Nephron progenitor cell (in vitro differentiated cells): ENCODE measurements at places on chromosomes 2 and 18.

- no peak for DNase-seq
Observed at GRCh38 chr18:43879415-43879814, 602.1 kb upstream of the SYT4 start.

DNA sequence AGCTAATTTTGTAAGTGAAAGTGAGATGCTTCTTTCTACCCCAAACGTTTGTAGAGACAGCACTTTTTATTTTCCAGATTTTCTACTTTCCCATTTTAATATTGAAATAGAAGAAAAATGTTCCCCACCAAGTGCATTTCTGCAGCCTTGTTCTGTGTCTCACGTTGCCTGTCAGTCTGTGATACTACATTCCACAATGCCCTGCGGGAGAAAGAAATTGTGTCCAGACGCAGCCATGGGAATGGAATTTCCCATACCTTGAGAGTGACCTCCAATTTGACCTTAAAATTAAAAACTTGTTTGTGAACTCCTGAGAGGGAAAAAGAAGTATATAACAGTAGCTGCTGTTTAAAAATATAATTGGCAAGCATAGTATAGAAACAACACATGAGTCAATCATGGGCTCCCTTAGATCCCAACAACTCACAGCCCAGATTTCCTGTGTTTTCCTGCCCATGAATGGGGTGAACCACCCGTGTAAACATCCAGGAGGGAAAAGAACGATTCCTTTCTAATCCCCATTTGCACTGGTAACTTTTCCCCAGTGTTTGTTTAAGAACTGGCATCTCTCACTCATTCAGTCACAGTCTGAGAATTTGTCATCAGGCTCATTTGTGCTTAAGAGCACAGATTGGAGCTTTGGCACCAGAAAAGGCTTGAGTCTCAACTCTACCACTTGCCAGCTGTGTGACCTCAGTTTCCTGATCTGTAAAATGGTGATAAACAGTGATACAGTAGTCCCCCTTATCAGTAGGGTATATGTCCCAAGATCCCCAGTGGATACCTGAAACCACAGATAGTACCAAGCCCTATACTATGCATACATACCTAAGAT lies 166.1 kb upstream of the ZNF521 start:
- DNase-seq, result peak; percentile 12

- no peak for DNase-seq
Observed at GRCh38 chr18:70301667-70302066, 12.8 kb downstream of the SOCS6 start.

GRCh38 chr2:196977507-196977906 lies 51.0 kb upstream of the PGAP1 start:
- no peak for DNase-seq

- DNase-seq, result no peak
Observed at GRCh38 chr2:156812496-156812895, 376.3 kb downstream of the GPD2 start.

- DNase-seq, result no peak
Observed at GRCh38 chr18:36496022-36496421, 198.5 kb downstream of the FHOD3 start.

- DNase-seq, result peak; percentile 77
Observed at GRCh38 chr2:241844066-241844728, 14.5 kb downstream of the PDCD1 start.

DNA sequence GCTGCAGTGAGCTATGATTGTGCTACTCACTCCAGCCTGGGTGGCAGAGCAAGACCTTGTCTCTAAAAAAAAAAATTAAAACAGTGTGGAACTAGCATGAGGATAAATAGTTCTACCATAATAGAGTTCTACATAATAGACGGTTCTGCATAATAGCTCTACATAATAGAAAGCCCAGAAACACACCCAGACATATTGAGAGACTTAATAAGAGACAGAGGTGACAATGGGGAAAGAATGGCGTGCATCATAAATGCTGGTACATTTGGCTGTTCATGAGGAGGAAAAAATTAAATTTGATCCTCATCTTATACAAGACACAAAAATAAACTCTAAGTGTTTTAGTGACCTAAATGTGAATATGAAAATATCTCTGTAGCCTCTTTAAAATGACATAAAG lies 58.5 kb downstream of the PTRHD1 start:
- DNase-seq, result no peak

DNA sequence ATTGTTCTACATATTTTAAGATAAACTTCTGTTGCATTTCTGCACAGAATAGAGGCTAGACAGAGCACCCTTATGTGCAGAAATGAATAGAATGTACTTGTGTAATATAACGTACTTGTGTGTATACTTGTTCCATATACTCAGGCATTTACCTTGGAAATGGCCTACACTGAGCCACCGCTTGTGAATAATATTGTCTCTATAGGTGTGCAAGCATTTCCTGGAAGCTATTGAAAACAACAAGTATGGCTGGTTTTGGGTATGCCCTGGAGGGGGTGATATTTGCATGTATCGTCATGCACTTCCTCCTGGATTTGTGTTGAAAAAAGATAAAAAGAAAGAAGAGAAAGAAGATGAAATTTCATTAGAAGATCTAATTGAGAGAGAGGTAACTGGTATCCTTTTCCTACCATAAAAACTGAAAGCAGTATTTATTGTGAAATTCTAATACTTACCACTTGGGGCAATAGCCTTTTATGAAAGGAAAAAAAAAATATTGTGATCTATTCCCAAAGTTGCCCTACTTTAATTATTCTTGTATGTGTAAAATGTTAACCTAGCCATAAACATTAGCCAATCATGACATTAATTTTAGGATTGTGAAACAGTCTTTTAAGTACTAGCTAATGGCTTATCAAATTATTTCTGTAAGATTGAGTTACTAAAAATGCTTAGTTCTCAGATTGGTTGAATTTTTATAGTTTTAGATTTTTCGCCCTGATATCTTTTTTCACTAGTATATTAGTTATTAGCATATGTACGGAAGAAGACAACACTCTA lies 18.0 kb downstream of the ZC3H15 start:
- no peak for DNase-seq

DNA sequence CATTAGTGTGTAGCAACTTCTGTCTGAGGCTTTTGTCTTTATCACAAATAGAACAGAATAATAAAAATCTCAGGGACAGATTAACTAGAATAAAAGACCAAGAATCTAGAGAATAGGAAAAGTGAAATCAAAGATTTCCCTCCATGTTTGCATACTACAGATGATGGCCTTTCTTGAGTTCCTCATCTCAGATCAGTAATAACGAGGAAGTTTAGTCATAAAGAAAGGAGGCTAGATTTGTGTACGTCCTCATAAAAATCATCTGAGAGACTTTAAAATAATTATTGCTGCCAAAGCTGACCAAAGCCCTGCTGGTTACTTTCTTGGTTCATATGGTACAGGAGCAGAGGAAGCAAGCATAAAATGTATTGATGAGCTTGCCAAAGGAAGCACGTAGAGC lies 117.3 kb downstream of the MIB1 start:
- no peak for DNase-seq

DNA sequence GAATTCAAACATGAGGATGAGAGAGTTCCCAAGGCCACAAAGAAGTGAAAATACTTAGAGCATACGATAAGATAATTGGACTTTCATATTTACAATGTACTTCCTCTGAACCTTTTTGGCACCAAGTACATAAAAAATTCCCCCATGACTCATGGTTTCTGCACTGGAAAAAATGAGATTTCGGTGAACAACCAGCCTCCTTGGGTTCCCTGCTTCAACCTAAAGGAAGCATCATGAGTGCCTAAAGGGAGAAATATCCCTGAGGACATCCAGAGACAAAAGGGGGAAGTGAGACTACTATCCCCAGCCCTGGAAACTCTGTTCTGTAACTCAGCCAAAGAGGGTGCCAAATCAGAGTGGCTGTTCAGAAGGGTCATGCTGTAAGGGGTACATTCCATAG lies 562.7 kb upstream of the SLC39A10 start:
- no peak for DNase-seq

GRCh38 chr2:204775766-204776165 lies 230.5 kb downstream of the PARD3B start:
- DNase-seq, result no peak

DNA sequence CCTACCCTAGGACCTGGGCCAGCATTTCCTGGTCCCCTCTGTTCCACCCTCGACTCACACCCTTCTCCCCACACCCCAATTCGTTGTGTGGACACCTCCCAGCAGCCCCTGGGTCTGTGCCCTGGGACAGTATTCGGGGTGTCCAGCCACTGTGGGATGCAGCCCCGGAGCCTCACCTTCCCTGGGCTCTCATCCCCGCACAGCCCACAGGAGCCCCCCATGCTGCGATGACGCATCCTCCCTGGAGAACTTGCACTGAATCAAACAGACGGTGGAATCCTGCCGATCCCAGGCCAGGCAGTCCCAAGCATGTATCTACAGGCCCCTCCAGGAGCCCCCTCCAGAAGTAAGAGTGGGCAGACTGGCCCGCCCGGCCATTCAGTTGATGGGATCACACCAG lies 9.7 kb downstream of the ITM2C start:
- DNase-seq, result no peak

DNA sequence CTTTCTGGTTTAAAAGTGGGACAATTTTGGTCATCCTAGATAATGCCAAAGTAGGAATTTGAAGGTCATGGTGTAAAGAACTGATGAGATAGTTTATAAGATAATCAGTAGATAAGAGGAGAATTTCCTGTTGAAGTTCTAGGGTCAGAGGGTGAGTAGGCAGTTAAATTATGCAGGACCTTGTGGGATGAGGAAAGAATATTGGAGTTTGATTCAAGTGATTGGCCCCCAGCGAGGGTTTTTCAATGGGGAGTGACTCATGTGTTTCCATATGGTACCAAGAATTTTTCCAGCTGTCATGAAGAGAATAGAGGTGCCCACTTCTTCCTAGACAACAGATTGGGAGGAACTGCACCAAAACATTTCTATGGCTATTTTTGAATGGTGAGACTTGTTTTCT lies 940.2 kb upstream of the ZEB2 start:
- no peak for DNase-seq

DNA sequence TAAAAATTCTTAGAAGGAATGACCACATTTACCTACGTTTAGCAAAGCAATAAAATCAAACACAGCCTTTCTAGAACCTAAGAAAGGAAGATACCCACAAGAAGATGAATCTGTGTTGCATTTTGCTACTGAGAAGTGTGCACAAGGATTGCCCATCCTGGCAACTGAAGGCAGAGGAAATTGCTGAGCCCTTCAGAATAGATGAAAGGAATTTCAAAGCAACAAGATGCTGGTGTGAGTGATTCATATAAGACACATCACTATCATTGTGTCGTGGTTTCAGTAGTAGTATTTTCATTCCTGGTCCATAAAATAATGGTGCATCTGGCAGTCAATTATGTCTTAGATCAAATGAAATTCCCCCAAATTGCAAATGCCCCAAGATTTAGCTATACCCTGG lies 48.4 kb upstream of the ANKRD44 start:
- no peak for DNase-seq

- peak; percentile 10 for DNase-seq
Observed at GRCh38 chr2:230781130-230781797, 68.6 kb downstream of the CAB39 start.

DNA sequence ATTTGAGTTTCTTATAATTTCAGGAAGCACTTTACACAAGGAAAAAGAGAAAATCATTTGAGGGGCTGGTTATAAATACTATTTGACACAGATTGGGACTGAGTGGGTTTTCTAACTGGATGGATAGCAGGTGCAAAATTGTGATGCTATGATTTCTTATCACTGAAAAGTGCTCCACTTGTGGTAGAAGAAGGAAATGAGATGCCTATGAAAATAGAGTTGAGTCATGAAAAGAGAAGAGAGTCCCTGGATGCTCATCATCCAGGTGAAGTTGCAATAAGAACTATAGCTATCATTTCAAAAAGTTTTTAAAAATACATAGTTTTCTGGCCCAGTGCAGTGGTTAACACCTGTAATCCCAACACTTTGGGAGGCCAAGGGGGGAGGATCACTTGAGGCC lies 39.4 kb upstream of the NFE2L2 start:
- no peak for DNase-seq

DNA sequence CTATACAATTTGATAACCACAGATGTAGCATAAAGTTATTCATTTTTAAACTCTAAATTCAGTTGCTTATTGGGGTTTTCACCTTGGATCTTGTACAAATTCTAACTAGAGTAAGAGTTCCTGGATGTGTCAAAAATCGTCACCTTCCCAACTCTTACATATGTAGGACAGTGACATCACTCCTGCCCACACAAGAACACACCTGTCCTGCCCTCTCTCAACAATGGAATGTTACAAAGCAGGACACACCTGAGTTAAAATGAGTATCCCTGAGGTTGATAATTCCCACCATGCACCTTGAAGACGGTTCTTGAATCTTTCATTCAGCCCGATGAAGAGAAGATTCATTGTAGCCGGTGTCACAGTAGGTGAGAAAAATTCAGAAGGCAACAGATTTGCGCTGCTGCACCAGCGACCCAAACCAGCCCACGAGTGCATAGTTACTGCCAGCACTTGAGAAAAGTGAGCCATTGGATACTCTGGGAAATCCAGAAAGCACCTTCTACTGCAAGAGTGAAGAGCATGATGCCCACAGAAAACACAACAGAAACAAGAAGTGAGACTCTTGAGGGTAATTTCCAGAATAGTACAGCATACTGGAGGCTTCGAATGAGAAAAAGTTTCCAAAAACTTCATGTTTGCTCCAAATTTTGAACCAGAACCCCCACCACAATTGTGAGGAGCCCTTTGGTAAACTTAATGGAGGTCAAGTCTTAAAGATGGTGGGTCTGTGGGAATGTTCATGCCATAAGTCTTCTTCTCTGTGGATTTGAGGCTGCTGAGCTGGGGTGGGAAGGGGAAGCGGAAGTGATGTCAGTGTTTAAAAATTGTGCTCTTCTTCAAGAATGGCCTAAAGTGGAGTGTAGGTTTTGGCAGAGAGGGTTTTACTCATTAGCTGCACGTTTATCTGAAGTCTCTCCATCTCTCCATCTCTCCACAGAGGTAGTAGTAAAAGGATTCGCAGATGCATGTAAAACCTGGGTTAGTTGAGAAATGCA lies 34.7 kb upstream of the ADAM23 start:
- DNase-seq, result no peak

DNA sequence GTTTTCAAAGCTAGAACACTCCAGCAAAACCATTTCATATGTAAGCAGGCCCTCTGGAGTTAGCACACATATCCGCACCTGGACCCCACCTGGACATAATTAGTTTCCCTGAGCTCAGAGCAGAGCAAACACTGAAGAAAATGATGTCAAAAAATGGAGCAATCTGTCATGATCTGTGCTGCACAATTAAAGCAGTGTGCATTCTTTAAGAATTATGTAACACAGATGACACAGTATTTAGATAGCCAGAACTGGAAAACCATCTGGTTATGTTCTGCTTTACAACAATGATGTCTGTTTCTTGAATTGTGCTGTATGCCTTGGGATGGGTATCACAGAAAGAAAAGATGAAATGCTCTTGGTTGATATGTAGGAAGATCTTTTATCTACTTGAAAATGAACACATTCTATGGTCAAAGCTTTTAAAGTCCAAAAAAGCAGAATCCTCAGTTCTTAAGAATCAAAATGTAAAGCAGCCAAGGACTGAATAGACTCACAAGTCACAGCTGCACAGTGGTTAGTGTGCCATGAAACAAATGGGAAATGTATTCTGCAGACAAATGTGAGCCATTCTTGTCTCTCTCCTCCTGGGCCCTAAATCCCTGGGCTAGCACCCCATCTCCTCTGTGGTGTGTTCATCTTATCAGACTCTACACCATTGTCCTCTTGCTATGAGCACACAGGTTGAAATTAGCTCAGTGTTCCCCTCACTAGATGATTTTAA lies 36.8 kb downstream of the HRH4 start:
- no peak for DNase-seq
